ENCODE measurements at places on chromosomes 3 and 15.

DNA sequence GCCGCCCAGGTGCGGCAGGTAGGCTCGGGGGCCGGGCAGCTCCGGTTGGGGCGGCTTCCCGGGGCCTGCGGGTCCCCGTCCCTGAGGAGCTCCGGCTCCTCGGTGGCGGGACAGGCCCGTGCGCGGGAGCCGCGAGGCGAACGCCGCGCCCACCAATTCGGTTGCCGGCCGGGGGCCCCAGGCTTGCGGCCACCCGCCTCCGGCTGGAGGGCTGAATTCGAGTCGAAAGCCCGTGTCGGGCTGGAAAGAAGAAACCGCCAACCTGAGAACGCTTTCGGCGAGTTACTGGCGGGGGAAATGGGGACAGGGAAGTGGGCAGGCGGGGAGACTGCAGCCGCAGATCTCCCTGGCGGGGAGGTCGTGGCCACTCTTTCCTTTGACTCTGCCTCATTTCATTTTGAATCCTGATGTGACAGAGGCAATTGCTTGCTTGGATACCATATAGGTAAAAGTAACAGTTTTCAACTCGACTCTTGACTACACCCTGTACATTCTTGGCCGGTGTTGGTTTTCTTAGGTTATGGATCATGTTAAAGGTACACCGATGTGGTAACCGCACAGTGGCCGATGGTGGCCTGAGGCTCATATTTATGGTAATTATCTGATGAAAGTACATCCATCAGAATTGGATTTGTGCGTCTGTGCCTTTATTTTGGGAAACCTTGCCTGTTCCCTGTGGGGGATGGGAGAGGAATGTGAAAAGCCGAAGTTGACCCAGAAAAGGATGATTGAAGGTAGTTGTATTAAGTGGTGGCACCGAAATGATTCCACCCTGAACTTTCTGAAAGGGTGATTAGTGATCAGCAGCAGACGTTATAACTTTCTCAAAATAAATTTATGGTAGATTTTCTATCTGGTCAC lies 1.7 kb downstream of the B3GNT5 start:
- DNase-seq = no peak

DNA sequence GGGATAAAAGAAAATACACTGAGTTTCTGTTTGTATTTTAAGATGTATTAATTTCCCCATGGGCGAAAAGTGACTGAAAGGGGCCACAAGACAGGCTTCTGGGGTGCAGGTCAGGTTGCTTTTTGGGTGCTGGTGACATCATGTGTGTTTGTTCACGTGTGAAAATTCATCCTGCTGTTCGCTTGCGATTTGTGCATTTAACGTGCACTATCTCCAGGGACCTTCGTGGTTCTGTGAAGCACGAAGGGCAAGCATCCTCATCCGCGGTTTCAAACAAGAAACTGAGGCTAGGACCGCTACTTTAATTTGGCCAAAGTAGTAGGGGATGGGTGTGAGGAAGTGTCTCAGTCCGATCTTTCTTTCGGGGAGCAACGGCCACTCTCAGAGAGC lies 1.6 kb upstream of the SMAD6 start:
- DNase-seq = no peak

DNA sequence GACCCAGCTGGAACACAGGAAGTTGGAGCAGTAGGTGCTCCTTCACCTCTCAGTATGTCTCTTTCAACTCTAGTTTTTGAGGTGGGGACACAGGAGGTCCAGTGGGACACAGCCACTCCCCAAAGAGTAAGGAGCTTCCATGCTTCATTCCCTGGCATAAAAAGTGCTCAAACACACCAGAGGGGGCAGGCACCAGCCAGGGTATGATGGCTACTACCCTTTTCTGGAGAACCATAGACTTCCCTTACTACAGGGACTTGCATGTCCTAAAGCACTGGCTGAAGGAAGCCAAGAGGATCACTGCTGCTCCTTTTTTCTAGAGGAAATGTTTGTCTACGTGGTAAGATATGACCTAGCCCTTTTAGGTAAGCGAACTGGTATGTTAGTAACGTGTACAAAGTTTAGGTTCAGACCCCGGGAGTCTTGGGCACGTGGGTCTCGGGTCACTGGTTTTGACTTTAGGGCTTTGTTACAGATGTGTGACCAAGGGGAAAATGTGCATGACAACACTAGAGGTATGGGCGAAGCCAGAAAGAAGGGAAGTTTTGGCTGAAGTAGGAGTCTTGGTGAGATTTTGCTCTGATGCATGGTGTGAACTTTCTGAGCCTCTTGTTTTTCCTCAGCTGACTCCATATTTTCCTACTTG lies 11.9 kb downstream of the IL17RB start:
- no peak for DNase-seq

DNA sequence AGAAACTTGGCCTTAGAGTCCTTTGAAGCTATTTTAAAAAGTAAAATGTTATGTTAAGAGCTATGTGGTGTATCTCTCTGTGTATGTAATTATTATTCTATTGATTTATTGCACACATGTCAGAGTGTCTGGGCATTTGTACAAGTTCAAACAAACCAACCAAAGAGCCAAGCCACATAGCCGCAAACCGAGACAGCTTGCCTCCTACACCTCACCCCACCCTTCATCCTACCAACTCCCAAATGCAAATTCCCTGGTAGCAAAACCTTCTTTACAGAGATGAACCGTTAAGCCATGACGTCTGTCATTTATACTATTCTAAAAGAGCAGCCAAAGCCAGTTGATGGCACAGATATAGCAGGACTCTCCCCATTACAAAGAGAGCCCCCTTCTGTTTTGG lies 332.3 kb downstream of the ERC2 start:
- DNase-seq = no peak

DNA sequence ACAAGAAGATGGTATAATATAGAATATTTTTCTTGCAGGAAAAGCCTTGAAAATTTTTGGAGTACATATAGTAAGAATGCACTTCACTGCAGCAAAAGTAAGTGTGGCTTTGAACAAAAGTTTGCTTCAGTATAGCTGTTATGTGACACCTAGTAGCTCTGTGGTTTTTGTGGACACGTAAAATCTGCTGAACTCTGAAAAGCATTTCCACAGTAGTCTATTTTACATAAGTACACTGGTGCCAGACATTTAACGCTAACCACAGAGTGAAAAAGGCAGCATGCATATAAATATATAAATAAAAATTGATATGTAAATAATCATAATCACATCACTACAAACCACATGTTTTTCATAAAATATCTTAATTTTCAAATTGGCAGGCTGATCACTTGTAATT lies 39.8 kb downstream of the CGGBP1 start:
- no peak for DNase-seq

DNA sequence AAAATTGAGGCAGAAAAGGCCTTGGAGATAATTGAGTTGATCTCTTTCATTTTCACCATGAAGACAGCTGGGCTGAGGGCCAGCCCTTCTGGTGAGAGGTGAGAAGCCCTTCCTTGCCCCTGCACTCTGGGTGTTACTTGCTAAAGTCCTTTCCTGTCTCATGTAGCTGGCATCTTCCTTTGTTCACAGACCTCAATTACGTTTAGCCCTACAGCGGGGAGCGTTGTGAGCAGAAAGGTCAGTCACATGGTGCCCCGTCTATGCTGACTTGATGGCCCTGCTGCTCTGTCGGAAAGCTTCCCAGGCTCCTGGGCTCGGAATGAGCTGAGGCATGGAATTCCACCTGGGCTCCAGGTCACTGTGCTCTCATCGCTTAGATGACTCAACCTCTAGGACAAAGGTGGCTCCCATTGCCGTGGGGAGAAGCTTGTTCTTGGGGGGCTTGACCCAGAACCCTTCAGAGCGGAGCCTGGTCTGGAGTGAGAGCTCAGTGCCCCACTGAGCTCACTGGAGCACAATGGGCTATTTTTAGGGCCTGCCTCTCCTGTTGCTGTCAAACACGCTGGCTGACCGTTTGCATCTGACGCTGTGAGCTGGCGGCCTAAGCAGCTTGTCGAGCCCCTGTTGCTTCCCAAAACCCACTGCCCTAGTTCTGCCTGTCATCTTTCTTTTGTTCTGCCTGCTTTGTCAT lies 47.0 kb downstream of the RPLP1 start:
- no peak for DNase-seq

- DNase-seq = no peak
Measured at GRCh38 chr3:165192610-165193192, 3.5 kb downstream of the SLITRK3 start.

DNA sequence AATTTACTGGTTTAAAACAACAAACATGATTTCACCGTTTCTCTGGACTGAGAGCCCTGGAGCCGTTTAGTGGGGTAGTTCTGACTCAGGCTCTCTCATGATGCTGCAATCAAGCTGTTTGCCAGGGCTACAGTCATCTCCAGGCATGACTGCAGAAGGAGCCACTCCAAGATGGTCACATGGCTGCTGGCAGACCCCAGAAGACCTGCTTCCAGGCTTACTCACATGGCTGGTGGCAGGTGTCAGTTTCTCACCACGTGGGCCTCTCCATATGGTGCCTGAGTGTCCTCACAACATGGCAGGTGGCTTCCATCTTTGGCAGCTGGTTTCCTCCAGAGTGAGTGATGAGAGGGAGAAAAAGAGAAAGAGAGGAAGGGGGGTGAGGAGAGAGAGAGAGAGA lies 378.3 kb upstream of the RGMA start:
- DNase-seq = no peak

DNA sequence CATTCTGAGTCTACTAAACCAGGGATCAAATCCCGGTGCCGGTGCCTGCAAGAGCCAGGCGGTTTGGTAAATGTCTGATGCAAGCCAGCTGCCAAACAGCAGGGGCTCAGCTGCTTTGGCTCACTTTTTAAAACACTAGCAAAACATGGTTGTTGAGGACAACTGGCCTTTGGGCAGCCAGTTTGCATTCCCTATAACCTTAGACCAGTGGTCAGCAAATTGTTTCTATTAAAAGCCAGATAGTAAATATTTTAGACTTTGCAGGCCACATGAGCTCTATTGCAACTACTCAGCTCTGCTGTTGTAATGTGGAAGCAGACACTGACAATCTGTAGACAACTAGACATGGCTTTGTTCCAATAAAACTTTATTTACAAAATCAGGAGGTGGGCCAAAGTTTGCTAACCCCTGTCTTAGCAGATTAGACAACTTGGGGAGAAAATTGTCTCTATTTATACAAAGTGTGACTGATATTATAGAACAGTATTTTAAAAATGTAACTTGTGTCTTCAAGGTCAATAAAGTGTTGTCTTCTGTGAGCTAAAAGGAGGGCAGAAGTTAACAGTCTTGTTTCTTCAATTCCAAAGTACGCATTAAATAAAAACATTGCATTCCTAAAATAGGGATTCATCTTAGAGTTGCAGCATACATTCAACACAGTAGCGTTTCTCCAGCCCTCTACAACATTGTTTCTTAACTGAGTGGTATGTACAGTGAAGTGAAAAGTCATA lies 67.6 kb downstream of the SSUH2 start:
- DNase-seq = no peak

DNA sequence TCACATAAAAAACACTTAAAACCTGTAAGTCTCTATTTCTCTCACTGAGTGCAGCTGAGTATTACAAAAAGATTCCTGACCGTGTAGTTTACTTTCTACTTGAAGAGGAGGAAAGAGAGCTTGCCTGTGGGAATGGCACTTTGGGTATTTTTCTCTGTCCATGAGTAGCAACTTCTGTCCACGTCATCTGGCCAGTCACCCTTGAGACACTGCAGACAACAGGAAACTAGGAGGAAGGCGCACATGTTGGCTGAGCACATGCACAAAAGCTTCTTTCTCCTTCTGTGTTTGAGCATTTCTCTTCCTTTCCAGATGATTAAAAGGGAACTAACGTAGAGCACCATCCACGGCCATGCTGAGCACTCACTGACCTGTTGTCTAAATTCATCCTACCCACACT lies 19.7 kb downstream of the STARD5 start:
- no peak for DNase-seq

GRCh38 chr15:70301396-70301795 lies 203.7 kb upstream of the TLE3 start:
- no peak for DNase-seq

GRCh38 chr3:142735462-142735861 lies 11.6 kb downstream of the TRPC1 start:
- no peak for DNase-seq

DNA sequence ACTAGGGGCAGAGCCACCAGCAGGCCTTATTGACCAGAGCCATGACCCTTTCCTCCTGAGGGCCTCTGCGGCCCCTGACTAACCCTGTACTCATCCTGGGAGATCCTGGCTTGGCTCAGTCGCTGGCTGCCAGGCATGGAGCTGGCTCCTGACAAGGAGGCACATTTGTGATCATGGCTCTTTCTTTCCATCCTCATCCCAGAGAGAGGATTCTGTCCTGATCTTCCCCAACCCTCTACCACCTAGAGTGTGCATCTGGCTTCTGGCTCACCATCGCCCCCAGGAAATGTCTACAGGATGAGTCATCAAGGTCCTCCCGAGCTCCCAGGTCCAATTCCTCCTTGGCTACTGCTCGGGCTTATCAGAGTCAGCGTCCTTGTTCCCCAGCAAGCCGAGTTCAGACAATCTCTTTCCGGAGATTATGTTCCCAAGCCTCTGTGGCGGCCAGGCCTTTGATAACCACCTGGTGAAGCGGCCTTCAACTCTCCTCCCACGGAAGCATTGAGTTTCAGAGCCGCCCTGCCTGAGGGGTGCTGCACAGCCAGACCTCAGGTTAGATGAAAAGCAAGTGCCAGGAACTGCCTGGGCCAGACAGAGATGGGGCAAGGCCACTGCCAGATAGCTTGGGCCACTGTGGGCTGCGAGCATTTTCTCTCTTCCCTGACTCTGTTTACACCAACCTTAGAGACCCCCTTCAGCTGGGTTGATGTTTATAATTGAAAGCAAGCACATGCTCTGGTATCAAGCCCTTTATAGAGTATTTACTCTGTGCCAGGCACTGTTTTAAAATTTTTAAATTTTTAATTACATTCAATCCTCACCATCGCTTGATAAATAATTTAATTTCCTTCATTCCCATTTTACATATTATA lies 44.3 kb upstream of the MRPS22 start:
- DNase-seq = no peak

- DNase-seq = no peak
Measured at GRCh38 chr3:107933450-107933849, 157.4 kb downstream of the CD47 start.

GRCh38 chr15:39919748-39920509 lies at the start of gene GPR176:
Gene GPR176 (minus strand): TSS chr15:39920266. CDS start chr15:39920026, 240 bp downstream.
- peak; percentile 19 for DNase-seq

GRCh38 chr3:160009525-160009924 lies 20.9 kb downstream of the IL12A start:
- DNase-seq = no peak

DNA sequence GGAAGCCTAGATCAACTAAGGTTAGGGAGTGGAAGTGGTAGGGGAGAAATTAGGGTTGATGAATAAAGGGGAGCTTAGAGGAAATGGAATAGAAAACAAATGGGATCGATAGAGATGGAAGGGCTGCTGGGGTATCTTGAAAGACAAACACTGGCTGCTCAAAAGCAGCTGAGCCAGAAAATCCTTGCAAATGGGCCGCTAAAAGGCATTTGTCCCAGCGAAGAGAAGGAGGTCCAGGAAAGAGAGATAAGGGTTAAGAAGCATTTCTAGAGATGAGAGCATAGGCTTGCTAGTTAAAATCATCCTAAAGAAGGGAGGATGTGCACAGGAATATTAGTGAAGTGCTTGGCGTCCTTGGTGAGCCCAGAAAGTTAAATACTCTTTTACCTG lies 258.0 kb upstream of the CBLB start:
- DNase-seq = no peak

All from activated effector memory CD4-positive, alpha-beta T cell treated with Interleukin-2 at 50 U/mL for 16 hours (primary cell).